B cell (primary cell): ENCODE measurements at places on chromosomes 5 and 9. TPM values are rescaled to one million over a fixed set of nuclear protein-coding genes. Genes with fewer than 3 reads are reported as not detected.

GRCh38 chr9:77456829-77457437 is 191.2 kb downstream of the GNA14 start:
- DNase-seq, result peak; percentile 77

PCA3 gene
- polyA plus RNA-seq, result 0.09 TPM in 1 of 2 replicates, not detected in the other

NMUR2 gene
- not detected in 2 replicates for polyA plus RNA-seq

GARNL3 gene
- 1.4 and 1.5 TPM in 2 replicates for polyA plus RNA-seq

C6 gene
- not detected in 2 replicates for polyA plus RNA-seq

ACTBL2 gene
- not detected in 2 replicates for polyA plus RNA-seq

SHB gene
- polyA plus RNA-seq, result 0.06 and 0.16 TPM in 2 replicates

GRCh38 chr5:90093751-90094485 is 315.6 kb downstream of the CETN3 start:
- no peak for DNase-seq
